Posterior cingulate gyrus (tissue), 11 donors: ENCODE measurements at places on chromosomes 11 and 22.
A peak's percentile ranks its signal among the peaks of the same experiment; 100 is the strongest.

GRCh38 chr22:46293577-46294260, 3.0 kb upstream of the GTSE1 start:
- peak; percentile 34 for DNase-seq

DNA sequence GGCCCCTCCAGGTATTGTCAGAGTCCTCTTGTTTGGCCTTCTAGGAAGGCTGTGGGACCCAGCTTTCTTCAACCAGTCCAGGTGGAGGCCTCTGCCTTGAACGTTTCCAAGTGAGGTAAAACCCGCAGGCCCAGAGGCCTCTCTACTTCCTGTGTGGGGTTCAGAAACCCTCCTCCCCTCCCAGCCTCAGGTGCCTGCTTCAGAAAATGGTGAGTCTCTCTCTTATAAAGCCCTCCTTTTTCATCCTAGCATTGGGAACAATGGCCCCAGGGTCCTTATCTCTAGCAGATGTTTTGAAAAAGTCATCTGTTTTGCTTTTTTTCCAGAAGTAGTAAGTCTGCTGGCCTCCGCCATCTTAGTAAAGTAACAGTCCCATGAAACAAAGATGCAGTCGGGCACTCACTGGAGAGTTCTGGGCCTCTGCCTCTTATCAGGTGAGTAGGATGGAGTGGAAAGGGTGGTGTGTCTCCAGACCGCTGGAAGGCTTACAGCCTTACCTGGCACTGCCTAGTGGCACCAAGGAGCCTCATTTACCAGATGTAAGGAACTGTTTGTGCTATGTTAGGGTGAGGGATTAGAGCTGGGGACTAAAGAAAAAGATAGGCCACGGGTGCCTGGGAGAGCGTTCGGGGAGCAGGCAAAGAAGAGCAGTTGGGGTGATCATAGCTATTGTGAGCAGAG, at the start of gene CD3E:
TSS of gene CD3E (plus strand) at position 163 of the 681 bp plus-strand sequence. CDS start at position 386, 223 bp downstream.
- DNase-seq: no peak

- DNase-seq: no peak
These were observed 196.2 kb downstream of the TBC1D22A start for GRCh38 chr22:46958658-46959057.

DNA sequence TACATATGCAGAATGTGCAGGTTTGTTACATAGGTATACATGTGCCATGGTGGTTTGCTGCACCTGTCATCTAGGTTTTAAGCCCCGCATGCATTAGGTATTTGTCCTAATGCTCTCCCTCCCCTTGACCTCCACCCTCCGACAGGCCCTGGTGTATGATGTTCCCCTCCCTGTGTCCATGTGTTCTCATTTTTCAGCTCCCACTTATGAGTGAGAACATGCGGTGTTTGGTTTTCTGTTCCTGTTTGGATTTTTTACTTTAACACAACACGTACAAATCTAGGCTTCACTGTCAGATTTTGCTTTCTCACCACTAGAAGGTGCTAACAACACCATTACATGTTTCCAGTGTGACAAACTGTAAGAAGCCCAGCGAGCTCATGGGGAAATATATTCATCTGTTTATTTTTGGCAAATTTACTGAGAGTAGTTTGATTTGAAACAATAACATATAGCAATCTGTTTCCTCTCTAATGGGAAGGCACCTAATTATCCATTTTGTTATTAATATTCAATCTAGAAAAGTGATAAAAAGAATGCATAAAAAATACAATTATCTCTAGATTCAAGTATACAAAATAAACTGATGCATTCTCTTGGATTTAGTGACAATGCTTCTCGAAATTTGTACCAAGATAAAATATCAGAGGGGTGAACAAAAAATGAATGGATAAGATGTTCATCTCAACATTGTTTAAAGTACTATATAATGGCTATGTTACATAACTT, 23.2 kb upstream of the BIRC3 start:
- no peak for DNase-seq

DNA sequence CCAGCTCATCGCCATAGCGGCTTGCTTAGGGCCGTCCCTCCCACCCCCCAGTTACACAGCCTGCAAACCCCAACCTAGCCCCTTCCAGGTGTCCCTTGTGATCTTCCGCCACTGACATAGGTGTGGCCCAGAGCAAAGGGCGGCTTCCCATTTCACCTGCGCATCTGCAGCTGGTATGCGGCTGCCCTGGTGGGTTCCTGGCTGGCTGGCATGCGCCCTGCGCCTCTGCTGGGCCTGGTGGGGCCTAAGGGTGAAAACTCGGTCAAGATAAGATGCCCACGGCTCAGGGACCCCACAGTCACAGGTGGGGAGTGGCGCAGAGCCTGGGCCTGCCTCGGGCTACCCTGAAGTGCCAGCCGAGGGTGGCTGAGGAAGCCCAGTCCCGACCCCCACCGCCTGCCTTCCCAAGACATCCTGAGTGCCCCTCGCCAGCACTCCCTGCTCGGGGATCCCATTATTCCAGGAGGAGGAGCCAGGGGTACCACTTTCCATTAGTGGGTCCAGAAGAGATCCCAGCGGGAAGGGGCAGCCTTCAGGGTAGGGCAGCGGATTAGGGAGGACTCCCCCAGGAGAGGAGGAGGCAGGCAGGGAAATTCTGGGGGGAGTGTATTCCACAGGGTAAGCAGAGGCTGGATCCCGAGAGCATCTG, 36.9 kb upstream of the KCNQ1OT1 start:
- DNase-seq: no peak

GRCh38 chr11:13952221-13952620, 10.3 kb upstream of the SPON1 start:
- no peak for DNase-seq

- DNase-seq: no peak
These were observed 344.3 kb downstream of the BRD1 start for GRCh38 chr22:49483281-49483870.
